Tibial nerve (tissue), 4 donors: ENCODE measurements at places on chromosomes 11 and 22. TPM values are rescaled to one million over a fixed set of nuclear protein-coding genes. Genes with fewer than 3 reads are reported as not detected.

- no peak for DNase-seq
These were observed 7.7 kb upstream of the SLC1A2 start for GRCh38 chr11:35427071-35427470.

DNA sequence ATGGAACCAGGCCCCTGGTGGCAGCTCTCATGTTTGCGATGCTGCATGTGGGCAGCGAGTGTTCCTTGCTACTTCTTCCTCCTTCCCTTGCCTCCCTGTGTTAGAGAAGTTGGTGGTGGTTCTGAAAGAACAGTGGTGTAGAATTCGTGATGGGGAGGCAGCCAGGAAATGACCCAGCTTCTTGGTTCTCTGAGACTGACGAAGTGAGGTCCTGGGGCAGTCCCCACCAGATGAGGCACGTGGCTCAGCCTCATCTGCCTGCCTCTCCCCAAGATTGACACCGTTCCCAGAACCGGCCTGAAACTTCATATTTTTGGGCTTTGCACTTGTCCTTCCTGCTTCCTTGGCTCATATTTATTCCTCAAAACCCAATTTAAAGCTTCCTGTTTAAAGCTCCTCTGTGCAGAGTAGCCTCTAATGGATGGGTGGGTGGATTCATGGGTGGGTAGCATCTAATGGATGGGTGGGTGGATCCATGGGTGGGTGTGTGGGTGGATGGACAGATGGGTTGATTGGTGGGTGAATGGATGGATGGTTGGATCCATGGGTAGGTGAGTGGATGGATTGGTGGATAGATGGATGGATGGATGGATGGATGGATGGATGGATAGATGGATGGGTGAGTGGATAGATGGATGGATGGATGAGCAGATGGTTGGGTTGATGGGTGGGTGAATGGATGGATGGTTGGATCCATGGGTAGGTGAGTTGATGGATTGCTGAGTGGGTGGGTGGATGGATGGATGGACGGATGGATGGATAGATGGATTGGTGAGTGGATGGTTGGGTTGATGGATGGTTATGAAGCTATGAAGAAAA is 77.3 kb upstream of the ATXN10 start:
- no peak for DNase-seq

DNA sequence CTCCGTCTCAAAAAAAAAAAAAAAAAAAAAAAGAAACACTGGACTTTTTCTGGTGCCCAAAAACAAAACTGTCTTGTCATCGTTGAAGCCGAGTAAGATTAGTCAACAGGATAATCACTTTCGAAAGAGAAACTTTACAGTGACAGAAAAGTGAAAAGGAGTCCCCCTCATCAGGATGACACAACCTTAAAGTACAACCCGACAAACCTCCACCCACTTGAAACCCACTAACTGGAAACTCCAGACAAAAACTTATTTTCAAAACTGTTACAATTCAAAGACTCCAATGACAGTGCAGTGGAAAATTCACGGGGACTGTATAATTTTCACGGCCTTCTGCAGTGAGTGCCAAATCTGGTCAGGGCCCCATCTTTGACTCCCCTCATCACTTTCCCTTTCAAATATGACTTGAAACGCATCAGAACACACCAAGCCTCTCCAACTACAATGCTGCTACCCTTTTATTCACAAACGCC is 1.3 kb downstream of the DENND5A start:
- no peak for DNase-seq

- DNase-seq: no peak
These were observed 439.7 kb downstream of the BUD13 start for GRCh38 chr11:116333001-116333535.

- peak; percentile 19 for DNase-seq
These were observed 988 bp downstream of the TNRC6B start for GRCh38 chr22:40178417-40179409.

The MS4A6E gene
- total RNA-seq: not detected

The APOC3 gene
- not detected for total RNA-seq

The GAB4 gene
- total RNA-seq: not detected

The TOM1 gene
- total RNA-seq: 114 TPM
